ENCODE measurements at places on chromosomes 3 and 15.

GRCh38 chr3:154668835-154669234 lies 238.8 kb upstream of the GPR149 start:
- DNase-seq, result no peak

- peak; percentile 19 for DNase-seq
Observed at GRCh38 chr15:81000144-81000623, 539 bp upstream of the TLNRD1 start.

GRCh38 chr3:69174871-69175737 lies 52.7 kb upstream of the LMOD3 start:
- DNase-seq, result no peak

DNA sequence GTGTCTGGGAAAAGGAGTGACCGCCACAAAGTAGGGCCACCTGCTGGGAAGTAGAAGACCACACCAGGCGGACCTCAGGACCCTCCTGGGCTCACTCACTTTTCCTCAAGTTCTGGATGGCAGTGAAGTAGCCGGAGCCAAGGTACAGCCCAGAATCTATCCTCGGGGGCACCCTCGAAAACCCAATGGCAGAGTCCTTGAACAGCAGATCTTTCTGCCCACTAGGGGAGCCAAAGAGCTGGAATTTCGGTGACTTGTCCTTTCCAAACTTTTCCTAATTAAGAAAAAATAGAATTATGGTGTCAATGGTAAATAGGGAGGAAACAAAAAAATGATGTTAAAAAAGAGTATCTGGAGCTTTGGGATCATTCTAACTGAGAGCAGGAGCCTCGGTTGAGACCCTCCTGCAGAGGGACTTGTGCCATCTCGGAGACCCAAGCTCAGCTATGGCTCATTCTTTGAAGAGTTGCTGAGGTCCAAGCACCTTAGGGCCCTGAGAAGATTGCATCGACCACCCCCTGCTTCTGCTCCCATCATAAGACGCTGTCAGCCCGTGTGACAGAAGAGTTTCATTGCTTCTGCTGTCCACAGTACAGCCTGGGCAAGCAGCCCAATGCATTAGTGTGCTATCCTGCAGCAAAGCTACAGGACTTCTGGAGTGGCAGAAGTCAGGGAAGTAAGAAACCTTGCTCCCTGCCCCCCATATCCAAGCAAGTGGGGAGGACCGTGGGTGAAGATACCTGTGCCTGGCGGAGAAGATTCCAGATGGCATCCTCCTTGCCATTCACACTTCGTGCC lies 14.8 kb downstream of the LTF start:
- no peak for DNase-seq

DNA sequence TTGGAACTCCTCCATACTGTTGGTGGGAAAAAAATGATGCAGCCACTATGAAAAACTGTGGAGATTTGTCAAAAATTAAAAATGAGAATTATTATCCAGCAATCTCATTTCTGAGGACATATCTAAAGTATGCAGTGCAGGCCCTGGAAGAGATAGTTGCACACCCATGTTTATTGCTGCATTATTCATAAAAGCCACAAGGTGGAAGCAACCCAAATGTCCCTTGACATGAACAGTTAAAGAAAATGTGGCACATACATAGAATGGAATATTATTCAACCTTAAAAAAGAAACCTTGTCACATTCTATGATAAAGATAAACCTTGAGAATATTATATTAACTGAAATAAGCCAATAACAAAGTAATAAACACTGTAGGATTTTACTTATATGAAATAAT lies 80.9 kb upstream of the ARHGEF26 start:
- no peak for DNase-seq
